T-helper 17 cell (primary cell): ENCODE measurements at places on chromosomes 6 and 20. TPM values are rescaled to one million over a fixed set of nuclear protein-coding genes. Genes with fewer than 3 reads are reported as not detected.
A peak's percentile ranks its signal among the peaks of the same experiment; 100 is the strongest.

- H3K36me3 ChIP-seq: peaks cover 17% of the 10 kb centered on the region
- DNase-seq: no peak
- H3K4me3 ChIP-seq: no peak overlapping the region
- no peaks in the 10 kb centered on the region for H3K27me3 ChIP-seq
- H3K27ac ChIP-seq: no peak overlapping the region
- H3K4me1 ChIP-seq: peaks cover 10% of the 10 kb centered on the region
Measured at GRCh38 chr6:126027601-126028000, 41.3 kb downstream of the TRMT11 start.

DNA sequence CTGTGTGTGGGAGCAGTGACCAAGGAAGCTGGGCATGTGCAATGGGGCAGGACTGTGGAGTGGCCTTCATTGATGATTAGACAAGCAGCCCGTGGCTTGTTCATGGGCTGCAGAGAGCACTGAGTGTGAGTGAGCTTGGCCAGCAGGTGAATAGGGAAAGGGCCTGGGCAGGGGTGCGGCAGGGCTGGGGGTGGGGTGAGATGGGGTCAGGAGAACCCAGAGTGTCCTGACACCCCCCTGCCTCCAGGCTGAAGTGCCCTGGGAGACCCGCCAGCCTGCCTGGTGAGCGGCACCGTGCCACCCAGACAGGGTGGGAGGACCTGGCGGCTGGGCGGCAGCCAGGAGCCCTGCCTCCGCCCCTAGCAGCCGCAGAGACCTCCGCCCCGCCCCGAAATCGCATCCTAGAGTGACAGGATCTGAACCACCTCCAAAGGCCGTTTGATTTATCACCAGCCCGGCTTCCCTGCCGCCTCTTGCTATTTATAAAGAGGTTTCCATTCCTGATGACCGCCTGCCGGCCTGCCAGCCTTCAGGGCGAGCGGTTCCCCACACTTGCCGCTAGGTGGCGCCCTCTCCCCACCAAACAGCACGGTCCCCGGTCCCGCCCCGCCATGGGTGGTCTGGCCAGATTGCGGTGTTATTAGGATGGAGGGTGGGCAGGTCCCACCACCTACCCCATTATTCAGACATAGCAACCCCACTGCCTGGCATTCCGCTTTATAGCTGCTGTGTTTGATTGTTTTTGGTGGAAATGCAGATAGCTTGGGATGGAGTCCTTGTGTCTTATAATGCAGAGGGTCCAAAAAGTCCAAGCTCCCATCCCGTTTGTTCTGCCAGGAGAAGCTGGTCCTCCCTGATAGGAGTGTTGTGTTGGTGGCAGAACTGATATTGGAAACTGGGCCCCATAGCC lies 3.5 kb downstream of the MYLK2 start:
- peaks cover 7% of the 10 kb centered on the region for H3K4me1 ChIP-seq
- peak overlapping the region; percentile 47 for H3K4me3 ChIP-seq
- peak; percentile 71 for DNase-seq
- peaks cover 5% of the 10 kb centered on the region for H3K27me3 ChIP-seq

- H3K4me1 ChIP-seq: no peaks in the 10 kb centered on the region
- H3K4me3 ChIP-seq: no peak overlapping the region
- DNase-seq: no peak
- no peak overlapping the region for H3K27ac ChIP-seq
- no peaks in the 10 kb centered on the region for H3K27me3 ChIP-seq
- H3K36me3 ChIP-seq: no peaks in the 10 kb centered on the region
Measured at GRCh38 chr6:86440608-86441007, 496.7 kb upstream of the HTR1E start.

The ROMO1 gene
- 37.6 TPM for total RNA-seq

The TRIM31 gene
- total RNA-seq: not detected
